ENCODE measurements at places on chromosomes 16 and 17.

GRCh38 chr17:75828076-75828400 lies 16.2 kb downstream of the UNC13D start:
- DNase-seq, result no peak

DNA sequence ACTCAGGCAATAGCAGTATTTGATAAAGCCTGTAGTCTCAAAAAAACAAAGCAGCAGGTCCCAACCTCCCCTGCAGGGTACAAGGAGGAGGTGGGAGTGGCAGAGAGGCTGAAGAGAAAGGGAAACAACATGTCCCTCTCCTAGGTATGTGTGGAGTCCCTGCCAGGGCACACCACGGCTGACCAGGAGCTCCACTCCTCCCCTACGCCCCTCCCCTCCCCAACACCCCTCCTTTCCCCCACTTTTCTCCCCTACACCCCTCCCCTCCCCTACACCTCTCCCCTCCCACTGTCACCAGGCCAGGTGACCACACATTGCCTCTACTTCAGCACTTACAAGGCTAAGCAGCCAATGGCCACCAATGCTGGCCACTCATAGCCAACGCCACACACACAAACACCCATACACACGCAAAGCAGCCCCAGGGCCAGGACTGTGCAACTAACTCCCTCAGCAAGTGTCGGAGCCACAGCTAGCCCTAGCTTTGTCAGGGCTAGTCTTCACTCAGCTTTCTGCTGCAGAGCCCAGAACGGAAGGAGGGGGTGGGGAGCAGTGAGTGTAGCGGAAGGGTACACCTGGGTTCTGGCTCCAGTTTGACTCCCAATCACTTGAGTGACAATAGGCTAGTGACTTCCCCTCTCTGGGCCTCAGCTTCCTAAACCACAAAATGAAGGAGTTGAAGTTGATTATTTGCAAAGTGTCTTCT lies 8.2 kb downstream of the CAVIN1 start:
- peak; percentile 62 for DNase-seq

GRCh38 chr16:88353232-88353631 lies 29.5 kb upstream of the ZNF469 start:
- DNase-seq, result no peak

DNA sequence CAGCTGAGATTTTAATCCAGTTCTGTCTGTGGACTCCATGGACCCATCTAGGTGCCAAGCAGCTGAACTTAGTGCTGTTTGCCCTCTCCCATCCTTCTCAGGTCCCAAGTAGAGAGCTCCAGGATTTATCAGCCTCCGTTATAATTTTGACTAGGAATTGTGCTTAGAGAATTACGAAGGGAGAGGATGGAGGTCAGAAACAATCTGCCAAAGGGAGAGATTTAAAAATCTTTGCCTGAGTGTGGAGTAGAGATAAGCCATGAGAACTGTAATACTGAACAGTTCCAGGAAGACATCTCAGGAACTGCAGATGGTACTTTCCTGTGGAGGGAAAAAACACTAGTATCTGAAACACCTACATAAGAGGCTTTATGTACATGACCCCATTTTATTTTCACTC lies 27.0 kb downstream of the CEP95 start:
- no peak for DNase-seq

DNA sequence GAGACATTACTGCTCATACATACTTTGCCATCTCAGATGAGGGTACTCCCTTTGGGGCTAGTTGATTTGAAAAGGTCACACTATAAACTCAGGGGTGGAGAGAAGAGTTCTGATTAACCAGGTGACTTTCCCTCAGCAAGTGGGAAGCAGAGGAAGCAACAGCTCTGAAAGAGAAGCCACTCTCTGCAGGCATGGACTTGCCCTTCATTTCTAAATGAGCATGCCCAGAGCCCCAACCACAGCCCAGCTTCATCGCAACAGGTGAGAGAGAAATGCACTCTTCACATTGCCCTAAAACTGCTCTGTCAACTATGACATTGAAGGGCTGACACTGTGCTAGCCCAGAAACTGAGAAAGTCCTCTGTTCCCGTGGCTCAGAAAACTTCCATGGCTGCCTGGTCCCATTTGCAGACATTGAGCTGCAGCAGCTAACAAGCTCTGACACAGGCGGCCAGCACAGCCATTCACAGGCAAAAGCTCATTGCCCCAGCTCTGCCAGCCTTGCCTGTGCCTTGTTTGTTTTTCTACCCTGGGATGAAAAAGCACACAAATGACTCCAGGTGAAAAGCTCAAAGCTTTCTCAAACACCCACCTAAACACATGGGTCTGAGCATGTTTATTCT lies 419.8 kb upstream of the DYNLRB2 start:
- no peak for DNase-seq

- DNase-seq, result no peak
Observed at GRCh38 chr17:81923302-81924260, 4.0 kb downstream of the MAFG start.

DNA sequence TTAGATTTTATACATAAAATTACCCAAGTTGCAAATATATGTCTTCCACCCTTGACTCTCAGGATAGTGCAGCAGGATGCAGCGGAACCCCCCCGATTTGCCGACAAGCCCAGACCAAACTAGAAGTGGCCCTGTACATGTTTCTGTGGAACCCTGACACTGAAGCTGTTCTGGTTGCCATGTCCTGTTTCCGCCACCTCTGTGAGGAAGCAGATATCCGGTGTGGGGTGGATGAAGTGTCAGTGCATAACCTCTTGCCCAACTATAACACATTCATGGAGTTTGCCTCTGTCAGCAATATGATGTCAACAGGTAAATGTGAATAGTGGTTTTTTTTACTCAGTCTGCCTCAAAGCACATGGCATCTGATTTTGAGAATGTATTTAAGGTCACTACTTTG lies 70.7 kb downstream of the OMG start:
- no peak for DNase-seq

DNA sequence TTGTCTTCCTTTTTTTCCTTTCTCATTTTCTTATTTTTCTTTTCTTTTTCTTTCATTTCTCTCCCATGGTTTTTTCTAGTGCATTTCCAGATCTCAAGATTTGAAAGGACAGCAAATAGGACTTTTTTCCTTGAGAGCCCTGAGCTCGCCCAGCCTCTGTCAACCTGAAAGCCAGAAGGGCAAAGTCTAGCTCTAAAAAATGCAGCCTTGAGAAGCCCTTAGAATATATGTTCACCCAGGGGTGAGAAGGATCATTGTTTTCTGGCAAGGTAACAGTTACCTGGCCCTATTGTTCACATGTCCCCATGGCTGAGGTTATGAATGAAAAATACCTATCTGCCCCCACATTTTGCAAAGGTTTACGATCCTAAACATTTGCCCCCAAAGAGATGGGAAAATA lies 218.4 kb downstream of the IRX3 start:
- no peak for DNase-seq

DNA sequence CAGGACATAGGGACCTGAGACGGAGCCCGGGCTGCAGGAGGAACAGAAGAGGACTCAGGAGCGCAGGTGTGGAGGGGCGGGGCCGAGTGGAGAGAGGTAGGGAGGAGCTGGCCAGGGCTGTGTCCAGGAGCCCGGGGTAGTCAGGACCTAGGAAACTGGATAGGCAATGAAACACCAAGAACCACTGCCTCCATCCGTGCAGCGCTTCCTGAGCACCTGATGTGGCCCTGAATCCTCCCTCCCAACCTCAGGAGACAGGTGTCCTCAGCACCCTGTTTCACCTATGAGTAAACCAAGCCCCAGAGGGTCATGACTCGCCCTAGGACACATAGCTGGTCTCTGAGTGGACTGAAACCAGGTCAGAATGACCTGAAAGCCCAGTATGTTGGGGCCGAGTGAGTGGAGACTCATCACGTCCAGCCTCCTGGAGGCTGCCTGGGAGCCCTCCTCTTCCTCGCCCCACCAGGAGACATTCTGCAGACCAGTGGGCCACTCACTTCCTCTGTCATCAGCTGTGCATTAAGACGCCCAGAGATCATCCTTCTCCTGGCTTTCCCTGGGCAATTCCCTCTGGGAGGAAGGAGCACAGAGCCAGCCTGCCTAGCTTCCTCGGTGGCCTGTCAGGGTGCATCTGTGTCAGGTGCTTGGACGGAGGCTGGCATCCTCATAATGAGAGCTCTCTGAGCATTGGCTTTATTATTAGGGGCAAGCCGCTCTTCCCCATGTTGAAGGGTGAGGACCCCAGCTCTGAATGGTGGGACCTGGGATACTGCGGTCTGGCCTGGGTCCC lies 72.8 kb downstream of the SCNN1B start:
- no peak for DNase-seq

GRCh38 chr17:73348018-73348828 lies 36.4 kb upstream of the CDC42EP4 start:
- no peak for DNase-seq

DNA sequence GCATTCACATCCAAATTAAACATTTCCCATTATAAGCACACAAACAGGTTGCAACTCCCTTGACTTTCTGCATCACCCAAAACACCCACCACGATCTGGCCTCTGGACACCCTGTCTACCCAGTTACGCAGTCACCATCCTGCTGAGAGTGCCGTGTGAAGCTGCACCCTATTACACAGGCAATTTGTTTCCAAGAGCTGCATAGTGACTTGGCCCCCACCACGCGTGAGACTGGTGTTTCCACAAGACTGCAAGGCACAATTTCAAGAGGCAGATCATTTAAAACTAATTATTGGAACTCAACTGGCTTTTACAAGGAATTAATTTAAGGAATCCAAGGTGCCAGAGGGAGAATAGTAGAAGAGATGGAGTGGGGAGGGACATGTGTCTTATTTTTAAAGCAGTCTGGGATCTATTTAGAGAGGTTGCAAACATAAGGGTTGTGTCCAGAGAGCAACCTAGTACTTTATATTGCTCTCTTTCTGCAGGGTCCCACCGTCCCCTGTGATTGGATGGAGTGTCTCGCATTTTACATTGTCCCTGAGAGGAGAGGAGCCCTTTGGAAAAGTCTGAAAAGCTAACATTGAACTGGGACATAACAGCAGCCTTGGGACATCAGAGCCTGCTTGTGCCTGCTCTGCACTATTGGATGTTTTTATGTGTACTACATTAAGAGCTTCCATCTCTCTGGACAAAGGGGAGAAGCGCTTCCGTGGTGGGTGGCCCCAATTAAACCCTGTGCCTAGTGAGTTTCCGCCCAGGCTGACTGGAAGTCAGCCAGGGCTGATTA lies 8.7 kb upstream of the ADAMTS18 start:
- no peak for DNase-seq

- no peak for DNase-seq
Observed at GRCh38 chr16:68166264-68166663, 69.7 kb downstream of the ESRP2 start.

DNA sequence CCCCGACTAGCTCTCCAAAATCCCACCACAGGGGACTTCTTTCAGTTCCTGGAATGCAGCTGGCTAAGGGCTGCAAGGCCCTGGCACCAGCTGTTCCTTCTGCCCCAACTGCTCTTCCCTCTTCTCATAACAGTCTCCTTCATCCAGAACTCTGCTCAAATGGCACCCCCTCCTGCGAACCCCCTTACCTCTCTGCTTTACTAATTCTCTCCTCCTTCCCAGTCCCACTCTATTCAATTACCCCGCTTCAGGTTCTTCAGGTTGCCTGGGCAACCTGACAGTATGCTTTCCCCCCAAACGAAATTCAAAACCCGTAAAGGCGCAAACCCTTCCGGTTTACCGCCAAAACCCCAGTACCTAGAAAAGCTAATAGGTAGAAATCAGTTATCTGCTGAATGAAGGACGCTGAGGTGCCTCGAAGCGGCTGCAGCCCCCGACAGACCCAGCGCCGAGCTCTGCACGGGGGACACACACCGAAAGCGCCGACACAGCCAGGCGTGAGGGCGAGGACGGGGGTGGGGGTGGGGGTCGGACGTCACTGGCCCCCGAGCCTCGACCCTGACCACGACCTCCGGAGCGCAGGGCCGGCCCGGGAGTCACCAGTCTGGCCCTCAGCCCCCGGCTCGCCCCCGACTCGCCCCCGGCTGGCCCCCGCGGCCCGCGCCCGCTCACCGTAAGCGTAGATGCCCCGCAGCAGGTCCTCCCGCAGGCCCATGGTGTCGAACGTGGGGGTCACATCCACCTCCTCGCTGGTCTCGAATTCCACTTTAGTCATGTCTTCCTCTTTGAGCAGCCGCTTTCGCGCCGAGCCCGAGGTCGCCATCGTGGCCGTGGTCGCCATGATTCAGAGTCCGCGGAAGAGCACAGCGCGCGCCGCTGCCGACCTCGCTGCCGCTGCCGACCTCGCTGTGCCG lies 550 bp downstream of the EIF4A3 start:
- no peak for DNase-seq

- no peak for DNase-seq
Observed at GRCh38 chr16:67543582-67543981, 15.0 kb downstream of the RIPOR1 start.

- peak; percentile 19 for DNase-seq
Observed at GRCh38 chr16:81204798-81205680, 33.5 kb upstream of the BCO1 start.

GRCh38 chr16:351804-352520 lies 561 bp downstream of the AXIN1 start:
- DNase-seq, result no peak

DNA sequence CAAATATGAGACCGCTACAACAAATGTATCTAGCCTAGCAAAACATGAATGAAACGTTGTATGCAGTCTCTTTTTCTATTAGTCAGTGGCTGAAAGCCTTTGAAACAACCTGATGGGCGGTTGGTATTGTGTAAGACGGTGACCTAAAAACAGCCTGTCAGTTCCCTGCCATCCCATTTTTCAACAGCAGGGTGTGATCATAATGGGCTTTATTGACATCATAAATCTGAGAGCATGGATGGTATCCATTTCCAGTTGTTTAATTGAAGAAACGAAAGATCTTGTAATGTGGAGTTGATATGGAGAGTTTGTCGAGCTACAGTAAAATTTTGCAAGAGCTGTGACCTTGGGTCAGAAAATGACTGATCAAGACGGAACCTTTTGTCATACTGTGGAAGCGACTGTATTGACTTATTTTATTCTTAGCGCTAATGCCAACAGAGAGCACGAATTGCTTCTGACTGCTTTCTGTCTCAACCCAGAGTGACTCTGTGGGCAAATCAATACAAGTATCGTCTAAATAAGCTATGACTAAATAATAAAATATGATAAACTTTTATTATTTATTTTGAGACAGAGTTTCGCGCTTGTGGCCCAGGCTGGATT lies 12.3 kb upstream of the MEIOB start:
- DNase-seq, result no peak

DNA sequence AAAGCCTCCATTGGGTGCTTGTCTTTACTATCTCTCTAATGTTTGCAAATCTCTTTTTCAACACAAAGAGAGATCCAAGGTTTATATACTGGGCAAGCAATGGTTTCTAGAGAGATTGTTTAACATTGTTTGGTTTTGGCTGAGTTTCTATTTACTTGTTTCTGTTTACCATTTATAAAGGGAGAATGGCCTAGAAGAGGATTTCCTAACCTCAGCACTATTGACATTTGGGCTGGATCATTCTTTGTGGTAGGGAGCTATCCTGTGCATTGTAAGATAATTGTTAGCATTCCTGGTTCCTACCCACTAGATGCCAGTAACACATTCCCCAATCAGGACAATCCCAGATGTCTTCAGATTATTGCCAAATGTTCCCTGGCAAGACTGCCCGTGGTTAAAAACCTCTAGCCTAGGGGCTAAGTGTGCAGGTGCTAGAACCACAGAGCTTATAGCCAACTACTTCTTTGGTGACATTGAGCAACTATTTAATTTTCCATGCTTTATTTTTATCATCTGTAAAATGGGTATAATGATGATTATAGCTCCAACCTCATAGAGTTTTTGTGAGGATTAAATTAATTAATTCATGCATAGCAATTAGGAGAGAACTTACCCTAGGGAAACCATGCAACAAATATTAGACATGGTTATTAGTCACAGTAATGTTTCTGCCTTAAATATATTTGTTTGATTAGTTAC lies 413.9 kb upstream of the MAF start:
- DNase-seq, result no peak

All from stimulated activated CD4-positive, alpha-beta T cell treated with anti-CD3 and anti-CD28 coated beads, Interleukin-15, amount 100 ng/mL, for 48 hours (primary cell).